Foreskin keratinocyte (primary cell): ENCODE measurements at places on chromosomes 5 and 9. TPM values are rescaled to one million over a fixed set of nuclear protein-coding genes. Genes with fewer than 3 reads are reported as not detected.

VCAN gene
- 2.6 and 5.8 TPM in 2 replicates for total RNA-seq

INIP gene
- total RNA-seq: 14.0 and 14.9 TPM in 2 replicates

IL6ST gene
- total RNA-seq: 78.4 and 86.4 TPM in 2 replicates

ZNF658 gene
- 3.6 and 4.1 TPM in 2 replicates for total RNA-seq

KCNV2 gene
- total RNA-seq: not detected in 2 replicates

DDX4 gene
- not detected in 2 replicates for total RNA-seq

NEUROG1 gene
- not detected in 2 replicates for total RNA-seq

IFNA1 gene
- total RNA-seq: not detected in 2 replicates

C9orf152 gene
- not detected in 2 replicates for total RNA-seq

CDKN2B-AS1 gene
- total RNA-seq: 0.71 and 1.4 TPM in 2 replicates

LVRN gene
- total RNA-seq: 0.07 TPM in 1 of 2 replicates, not detected in the other

MAMDC4 gene
- 3.5 and 3.7 TPM in 2 replicates for total RNA-seq
